ENCODE measurements at places on chromosomes 5 and 9. TPM values are rescaled to one million over a fixed set of nuclear protein-coding genes. Genes with fewer than 3 reads are reported as not detected.

- peaks cover 11% of the 10 kb centered on the region for H3K4me1 ChIP-seq
- no peaks in the 10 kb centered on the region for H3K27me3 ChIP-seq
- peaks cover 7% of the 10 kb centered on the region for H3K36me3 ChIP-seq
- no peak for DNase-seq
- H3K4me3 ChIP-seq = no peak overlapping the region
Observed at GRCh38 chr5:134543820-134544614, 18.5 kb downstream of the JADE2 start.

DNA sequence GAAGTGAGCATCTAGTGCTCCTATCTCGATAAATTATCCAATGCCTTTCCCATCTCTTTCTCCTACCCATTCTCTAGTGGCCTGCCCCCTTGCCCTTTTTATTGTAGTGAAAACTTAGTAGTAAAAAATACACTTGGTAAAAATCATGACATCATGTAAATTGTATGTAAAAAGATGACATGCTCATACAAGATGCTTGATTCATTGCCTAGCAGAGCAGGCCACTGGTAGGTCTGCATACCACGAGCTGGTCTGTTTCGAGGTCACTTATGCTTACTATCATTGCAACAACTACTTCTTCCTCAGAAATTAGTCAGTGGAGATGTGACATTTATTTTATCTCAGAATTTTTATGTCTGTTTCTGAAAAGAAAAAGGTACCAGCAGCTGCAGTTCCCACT lies 177.3 kb downstream of the C9orf152 start:
- DNase-seq = no peak
- no peak overlapping the region for H3K4me3 ChIP-seq
- H3K27ac ChIP-seq = no peak overlapping the region
- H3K27me3 ChIP-seq = no peaks in the 10 kb centered on the region

RNF208 gene
- total RNA-seq = 11.5 TPM

ABO gene
- total RNA-seq = 0.10 TPM

DNA sequence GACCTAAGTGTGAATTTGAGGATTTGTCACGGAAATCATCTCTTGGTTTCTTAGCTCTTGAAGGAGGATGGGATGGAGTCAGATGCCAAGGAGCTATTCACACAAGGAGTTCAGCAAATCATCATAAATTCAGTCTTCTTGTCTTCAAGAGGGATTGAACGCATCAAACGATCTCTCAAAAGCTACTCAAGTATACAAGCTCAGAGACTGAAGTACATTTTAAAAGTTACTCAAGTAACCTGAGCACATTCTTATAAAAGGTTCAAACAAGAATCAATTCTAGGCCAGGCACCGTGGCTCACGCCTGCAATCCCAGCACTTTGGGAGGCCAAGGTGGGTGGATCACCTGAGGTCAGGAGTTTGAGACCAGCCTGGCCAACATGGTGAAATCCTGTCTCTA lies 21.1 kb upstream of the GOLPH3 start:
- no peaks in the 10 kb centered on the region for H3K27me3 ChIP-seq
- peaks cover 8% of the 10 kb centered on the region for H3K4me1 ChIP-seq
- no peaks in the 10 kb centered on the region for H3K36me3 ChIP-seq
- DNase-seq = no peak
- H3K27ac ChIP-seq = no peak overlapping the region
- no peak overlapping the region for H3K4me3 ChIP-seq

GRCh38 chr9:116260531-116260930 lies 106.9 kb downstream of the PAPPA start:
- no peaks in the 10 kb centered on the region for H3K4me1 ChIP-seq
- H3K36me3 ChIP-seq = no peaks in the 10 kb centered on the region
- H3K27me3 ChIP-seq = no peaks in the 10 kb centered on the region
- no peak overlapping the region for H3K4me3 ChIP-seq
- H3K27ac ChIP-seq = no peak overlapping the region

DNA sequence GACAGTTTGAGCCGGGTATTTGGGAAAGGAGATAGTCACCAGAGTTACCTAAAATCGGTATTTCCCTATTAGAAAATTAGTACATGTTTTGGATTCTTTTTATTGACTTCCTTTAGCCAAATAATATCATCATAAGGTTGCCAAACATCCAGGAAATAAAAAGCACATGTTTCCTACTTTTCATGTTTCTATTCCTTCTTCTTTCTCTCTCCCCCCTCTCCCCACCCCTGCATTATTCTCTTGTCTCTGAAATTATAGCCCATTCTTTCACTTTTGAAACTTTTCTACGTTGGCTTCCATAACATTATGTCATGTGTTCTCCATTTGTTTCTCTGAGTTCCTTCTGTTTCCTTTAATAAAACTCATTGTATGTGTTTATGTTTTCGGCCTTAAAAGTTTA lies 161.9 kb downstream of the ALDH1A1 start:
- H3K36me3 ChIP-seq = no peaks in the 10 kb centered on the region
- DNase-seq = no peak
- no peak overlapping the region for H3K4me3 ChIP-seq
- H3K27me3 ChIP-seq = no peaks in the 10 kb centered on the region

DNA sequence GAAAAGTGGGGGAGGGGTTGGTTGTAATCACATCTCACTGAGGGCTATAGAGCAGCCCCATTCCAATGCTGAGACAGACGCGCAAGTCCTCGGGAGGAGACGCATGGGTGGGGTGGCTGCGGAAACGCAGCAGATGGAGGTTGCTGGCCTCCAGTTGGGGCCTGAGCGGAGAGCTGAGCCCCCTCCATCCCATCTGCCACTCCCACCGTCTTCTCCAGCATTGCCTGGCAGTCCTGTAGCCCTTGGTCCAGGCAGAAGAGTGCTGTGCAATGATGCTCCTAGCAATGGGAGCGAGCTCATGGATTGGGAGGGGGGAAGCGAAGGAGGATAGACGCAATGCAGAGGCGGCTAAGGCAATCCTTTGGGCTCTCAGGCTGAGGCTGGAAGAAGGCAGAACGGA lies 79.4 kb upstream of the GLRA1 start:
- no peaks in the 10 kb centered on the region for H3K27me3 ChIP-seq
- H3K4me3 ChIP-seq = no peak overlapping the region
- H3K36me3 ChIP-seq = no peaks in the 10 kb centered on the region
- H3K4me1 ChIP-seq = no peaks in the 10 kb centered on the region
- H3K27ac ChIP-seq = no peak overlapping the region
- DNase-seq = no peak

DNA sequence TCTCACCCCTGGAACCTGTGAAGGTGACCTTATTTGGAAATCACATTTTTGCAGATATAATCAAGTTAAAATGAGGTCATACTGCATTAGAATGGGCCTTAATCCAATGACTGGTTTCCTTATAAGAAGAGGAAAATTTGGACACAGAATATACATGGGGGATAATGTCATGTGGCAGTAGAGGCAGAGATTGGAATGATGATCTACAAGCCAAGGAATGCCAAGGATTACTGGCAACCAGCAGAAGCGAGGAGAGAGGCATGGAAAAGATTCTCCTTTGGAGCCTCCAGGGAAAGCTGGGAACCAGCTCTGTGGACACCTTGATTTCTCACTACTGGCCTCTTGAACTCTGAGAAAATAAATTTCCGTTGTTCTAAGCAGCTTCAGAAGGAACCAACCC lies 20.2 kb upstream of the CEP78 start:
- H3K27me3 ChIP-seq = no peaks in the 10 kb centered on the region
- no peak overlapping the region for H3K4me3 ChIP-seq
- no peak for DNase-seq
- no peak overlapping the region for H3K27ac ChIP-seq

DNA sequence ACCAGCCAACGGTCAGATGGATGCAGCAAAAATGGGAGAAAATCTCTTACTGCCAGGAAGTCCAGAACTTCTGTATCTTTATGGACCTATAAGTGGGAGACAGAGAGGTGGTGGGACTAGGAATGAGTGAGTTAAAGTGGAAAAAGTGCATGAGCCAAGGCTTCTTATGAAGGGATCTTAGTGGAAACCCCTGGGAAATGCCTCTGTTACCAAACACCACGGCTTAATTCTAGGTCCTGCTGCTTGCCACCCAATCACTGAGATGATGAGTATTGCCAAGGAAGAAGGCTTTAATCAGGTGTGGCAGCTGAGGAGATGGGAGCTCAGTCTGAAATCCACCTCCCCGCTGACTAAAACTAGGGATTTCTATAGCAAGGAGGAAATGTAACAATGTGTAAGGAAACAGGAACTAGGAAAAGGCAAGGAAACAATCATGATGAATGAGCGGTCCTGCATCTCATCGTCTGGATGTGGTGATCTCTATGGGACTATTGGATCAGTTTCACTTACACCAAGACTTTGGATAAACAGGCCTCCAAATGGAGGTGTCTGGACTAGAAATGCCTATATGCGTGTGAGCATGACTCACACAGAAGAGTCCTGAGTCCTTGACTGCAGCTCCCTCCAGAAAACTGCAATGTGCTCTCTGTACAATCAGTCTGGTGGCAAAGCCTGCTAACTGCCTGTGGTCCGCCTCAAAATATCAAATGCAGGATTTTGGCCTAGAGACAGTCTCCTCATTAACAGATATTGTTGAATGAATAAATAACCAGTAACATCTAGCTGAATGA lies 98.2 kb upstream of the PRR16 start:
- H3K27ac ChIP-seq = no peak overlapping the region
- no peaks in the 10 kb centered on the region for H3K36me3 ChIP-seq
- H3K4me3 ChIP-seq = no peak overlapping the region
- no peak for DNase-seq
- no peaks in the 10 kb centered on the region for H3K27me3 ChIP-seq

- DNase-seq = peak; percentile 52
- H3K4me3 ChIP-seq = no peak overlapping the region
- no peaks in the 10 kb centered on the region for H3K36me3 ChIP-seq
- H3K27me3 ChIP-seq = no peaks in the 10 kb centered on the region
Observed at GRCh38 chr5:146188358-146188757, 5.9 kb upstream of the LARS1 start.

GRCh38 chr5:122183788-122184170 lies 54.4 kb downstream of the ZNF474 start:
- no peak overlapping the region for H3K4me3 ChIP-seq
- H3K27ac ChIP-seq = no peak overlapping the region
- H3K36me3 ChIP-seq = no peaks in the 10 kb centered on the region
- H3K4me1 ChIP-seq = no peaks in the 10 kb centered on the region

DNA sequence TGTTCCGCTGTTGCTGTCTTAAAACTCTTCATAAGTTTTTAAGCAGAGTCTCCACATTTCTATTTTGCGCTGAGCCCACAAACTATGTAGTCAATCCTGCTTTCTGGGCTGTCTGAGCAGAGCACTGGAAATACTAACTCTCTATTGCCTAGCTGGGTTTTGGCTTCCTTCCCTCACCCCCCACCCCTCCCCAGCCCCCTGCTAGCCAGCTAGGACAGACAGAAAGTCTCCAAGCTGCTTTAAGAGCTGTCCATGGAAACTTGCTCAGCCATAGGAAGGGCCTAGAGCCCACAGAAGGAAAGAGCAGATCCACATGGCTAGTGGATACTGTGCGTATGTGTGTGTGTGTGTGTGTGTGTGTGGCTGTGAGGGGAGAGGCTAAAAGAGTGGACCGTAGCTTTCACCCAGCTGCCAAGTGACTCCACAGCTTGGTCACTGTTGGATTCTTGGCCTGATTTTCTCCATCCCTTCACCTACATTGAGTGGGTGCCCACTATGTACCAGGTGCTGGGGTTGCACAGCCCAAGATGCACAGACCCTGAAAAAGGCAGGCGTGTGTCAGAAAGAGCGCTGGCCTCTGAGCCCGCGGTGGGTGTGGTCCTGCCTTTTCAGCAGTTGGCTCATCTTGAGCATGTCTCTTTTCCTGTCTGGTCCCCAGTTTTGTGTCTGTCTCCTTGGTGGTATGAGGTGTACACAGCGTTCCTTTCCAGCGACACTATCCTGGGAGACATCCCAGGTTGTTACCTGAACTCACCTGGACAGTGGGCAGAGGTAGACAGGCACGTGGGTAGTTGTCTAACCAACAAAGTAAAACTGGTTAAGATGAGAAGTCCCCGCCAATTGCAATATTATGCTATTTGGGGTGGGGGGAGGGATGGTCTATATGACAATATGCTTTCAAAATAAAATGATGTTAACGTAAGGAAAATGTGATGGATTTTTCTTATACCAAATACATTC lies 5.4 kb upstream of the NKX2-5 start:
- DNase-seq = no peak
- H3K4me3 ChIP-seq = no peak overlapping the region
- no peaks in the 10 kb centered on the region for H3K36me3 ChIP-seq
- H3K27ac ChIP-seq = no peak overlapping the region

GRCh38 chr9:128142061-128142460 lies 7.2 kb upstream of the LCN2 start:
- no peaks in the 10 kb centered on the region for H3K36me3 ChIP-seq
- H3K4me3 ChIP-seq = no peak overlapping the region
- no peaks in the 10 kb centered on the region for H3K4me1 ChIP-seq
- no peak overlapping the region for H3K27ac ChIP-seq
- no peaks in the 10 kb centered on the region for H3K27me3 ChIP-seq

GRCh38 chr5:142626099-142626498 lies 59.8 kb downstream of the FGF1 start:
- H3K36me3 ChIP-seq = no peaks in the 10 kb centered on the region
- no peaks in the 10 kb centered on the region for H3K4me1 ChIP-seq
- no peak overlapping the region for H3K4me3 ChIP-seq
- no peak for DNase-seq

- DNase-seq = no peak
- no peak overlapping the region for H3K4me3 ChIP-seq
- no peaks in the 10 kb centered on the region for H3K4me1 ChIP-seq
- no peak overlapping the region for H3K27ac ChIP-seq
- H3K27me3 ChIP-seq = no peaks in the 10 kb centered on the region
- H3K36me3 ChIP-seq = no peaks in the 10 kb centered on the region
Observed at GRCh38 chr5:62606878-62607277, 28.3 kb downstream of the LRRC70 start.

DNA sequence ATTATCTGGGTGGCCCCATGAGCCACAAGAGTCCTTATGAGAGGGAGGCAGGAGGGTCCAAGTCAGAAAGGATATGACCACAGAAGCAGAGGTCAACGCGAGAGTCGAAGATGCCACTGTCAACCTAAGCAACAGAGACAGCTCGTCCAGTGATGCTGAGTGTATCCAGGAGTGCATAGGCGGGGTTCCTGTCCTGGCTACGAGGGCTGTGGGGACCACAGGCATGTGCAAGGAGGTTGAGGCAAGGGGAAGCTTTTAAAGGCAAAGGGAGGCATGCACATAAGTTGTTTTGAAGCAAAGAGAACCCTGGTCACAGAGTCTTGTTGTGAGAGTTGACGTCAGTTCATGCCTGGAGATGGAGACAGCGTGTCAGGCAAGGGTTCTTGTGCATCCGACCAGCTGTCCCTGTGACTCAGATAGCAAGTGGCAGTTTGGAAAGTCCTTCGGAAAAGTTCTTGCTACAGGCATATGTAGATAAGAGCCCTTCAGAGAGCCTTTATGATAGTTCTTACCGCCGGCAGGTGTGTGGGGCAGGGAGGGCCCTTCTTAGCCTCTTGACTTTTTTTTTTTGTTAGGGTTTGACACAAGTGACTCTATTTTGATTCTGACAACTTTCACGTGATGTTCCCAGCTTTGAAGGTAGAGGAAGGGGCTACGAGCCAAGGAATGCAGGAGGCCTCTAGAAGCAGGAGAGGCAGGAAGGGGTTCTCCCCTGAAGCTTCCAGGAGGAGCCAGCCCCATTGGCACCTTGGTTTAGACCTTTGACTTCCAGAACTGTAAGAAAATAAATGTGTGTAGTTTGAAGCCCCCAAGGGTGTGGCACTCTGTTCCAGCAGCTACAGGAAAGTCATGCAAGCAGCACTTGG lies 66.0 kb upstream of the FCN1 start:
- H3K27ac ChIP-seq = no peak overlapping the region
- no peak for DNase-seq
- H3K4me1 ChIP-seq = no peaks in the 10 kb centered on the region

Measured in Panc1 (cell line).